ENCODE measurements at places on chromosomes 4 and X.

DNA sequence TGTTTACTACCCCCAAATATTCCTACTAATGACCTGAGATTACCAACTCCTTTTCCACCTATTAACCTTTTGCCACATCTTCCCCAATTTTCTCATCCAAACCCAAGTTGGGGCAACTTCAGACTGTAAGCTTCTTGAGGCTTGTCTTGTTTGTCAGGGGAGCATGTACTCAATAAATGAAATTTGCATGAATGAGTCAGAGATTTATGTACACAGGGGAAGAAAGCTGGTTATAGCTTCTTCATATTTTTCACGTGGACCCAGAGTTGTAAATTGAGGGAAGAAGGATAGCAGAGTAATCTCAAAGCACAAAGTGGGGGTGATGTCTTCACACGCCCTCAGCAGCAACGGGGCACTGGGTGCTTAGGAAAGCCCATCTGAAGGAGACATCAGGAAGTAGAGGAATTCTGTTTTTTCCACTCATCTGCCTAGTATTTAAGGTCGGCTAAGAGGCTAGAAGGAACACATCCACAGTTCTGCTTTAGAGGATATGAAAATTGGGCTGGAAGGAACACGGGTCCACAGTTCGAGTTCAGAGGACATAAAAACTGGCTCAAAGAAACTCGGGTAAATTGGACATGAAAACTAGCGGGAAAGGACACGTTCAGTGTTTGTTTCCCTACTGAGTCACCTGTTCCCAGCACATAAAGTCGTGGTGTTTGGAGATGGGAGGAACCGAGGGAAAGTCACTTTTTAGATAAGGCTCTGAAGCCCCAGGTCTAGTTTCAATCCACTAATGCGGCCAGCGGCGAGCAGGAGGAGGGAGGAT lies 696 bp upstream of the CA5B start:
- DNase-seq = no peak

DNA sequence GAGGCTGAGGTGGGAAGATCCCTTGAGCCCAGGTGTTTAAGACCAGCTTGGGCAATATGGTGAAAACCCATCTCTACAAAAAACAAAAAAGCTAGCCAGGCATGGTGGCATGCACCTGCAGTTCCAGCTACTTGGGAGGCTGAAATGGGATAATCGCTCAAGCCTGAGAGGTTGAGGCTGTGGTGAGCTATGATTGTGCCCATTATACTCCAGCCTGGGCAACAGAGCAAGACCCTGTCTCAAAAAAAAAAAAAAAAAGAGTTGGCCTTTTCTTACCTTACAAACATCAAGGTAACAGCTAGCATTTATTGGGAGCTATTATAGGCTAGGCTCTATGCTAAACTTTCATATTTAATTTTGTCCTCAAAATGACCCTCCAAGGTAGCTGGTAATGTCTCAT lies 43.4 kb downstream of the PTTG2 start:
- no peak for DNase-seq

DNA sequence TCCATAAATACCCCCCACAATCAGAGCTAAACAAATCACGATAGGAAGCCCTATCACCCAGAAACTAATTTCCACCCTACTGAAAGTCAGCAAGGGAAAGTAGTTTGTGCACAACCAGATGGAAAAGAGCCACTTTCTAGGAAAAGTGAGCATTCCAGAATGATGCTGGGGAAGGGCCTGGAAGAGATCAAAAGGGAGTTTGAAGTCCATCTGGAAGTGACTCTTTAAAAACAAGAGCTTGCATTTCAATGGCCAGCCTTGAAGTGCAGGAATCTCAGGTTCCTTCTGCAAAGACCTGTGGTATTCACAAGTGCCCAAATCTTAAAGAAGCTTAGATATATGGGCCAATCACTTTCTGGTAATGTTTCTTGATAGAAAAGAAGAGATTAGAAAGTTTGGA lies 97.0 kb upstream of the LDB2 start:
- DNase-seq = no peak

DNA sequence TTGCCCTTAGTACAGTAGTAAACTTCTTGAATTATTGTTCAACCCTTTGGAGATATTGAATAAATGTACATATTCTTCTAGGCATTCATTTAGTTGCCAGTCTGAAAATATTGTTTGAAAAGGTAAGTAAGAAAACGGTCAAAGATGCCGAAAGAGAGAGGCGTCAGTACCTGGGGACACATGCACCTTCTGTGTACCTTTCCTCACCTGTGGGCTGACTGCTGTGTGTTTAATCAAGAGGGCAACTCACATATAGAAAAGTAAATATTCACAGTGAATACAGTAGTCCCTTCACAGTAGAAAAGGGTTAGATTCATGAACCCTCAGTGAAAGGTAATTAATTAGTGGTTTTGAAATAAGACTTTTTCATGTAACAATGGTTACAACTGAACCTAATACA lies 6.9 kb downstream of the ANXA10 start:
- no peak for DNase-seq

DNA sequence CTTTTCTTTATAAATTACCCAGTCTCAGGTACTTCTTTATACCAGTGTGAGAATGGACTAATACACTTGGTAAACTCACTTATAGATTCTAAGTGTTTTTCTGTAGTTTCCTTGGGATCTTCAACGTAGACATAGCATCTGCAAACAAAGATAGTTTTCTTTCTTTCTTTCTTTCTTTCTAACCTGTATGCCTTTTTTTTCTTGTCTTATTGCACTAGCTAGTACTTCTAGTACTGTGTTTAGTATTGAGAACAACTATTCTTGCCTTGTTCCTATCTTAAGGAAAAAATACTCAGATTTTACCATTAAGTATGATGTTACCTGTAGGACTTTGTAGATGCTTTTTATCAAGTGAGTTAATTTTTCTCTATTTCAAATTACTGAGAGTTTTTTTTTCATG lies 102.2 kb downstream of the EDA start:
- no peak for DNase-seq

- no peak for DNase-seq
Observed at GRCh38 chr4:7768736-7769135, 170.9 kb downstream of the AFAP1 start.

- no peak for DNase-seq
Observed at GRCh38 chrX:150450519-150451177, 87.5 kb downstream of the MAMLD1 start.

DNA sequence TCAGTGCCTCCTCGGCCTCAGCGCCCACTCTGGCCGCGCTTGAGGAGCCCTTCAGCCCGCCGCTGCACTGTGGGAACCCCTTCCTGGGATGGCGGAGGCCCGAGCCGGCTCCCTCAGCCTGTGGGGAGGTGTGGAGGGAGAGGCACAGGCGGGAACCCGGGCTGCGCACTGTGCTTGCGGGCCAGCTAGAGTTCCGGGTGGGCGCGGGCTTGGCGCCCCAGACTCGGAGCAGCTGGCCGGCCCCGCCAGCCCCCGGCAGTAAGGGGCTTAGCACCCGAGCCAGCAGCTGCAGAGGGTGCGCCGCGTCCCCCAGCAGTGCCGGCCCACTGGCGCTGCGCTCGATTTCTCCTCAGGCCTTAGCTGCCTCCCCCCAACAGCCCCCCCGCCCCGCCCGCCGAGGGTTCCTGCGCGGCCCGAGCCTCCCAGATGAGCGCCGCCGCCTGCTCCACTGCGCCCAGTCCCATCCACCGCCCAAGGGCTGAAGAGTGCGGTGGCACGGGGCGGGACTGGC lies 1137.0 kb downstream of the PCDH18 start:
- DNase-seq = no peak

GRCh38 chrX:29541038-29541437 lies 674.3 kb upstream of the MAGEB2 start:
- DNase-seq = no peak

- no peak for DNase-seq
Observed at GRCh38 chr4:69849297-69849696, 10.6 kb downstream of the SULT1E1 start.

GRCh38 chr4:71609167-71609566 lies 174.7 kb downstream of the GC start:
- DNase-seq = no peak

DNA sequence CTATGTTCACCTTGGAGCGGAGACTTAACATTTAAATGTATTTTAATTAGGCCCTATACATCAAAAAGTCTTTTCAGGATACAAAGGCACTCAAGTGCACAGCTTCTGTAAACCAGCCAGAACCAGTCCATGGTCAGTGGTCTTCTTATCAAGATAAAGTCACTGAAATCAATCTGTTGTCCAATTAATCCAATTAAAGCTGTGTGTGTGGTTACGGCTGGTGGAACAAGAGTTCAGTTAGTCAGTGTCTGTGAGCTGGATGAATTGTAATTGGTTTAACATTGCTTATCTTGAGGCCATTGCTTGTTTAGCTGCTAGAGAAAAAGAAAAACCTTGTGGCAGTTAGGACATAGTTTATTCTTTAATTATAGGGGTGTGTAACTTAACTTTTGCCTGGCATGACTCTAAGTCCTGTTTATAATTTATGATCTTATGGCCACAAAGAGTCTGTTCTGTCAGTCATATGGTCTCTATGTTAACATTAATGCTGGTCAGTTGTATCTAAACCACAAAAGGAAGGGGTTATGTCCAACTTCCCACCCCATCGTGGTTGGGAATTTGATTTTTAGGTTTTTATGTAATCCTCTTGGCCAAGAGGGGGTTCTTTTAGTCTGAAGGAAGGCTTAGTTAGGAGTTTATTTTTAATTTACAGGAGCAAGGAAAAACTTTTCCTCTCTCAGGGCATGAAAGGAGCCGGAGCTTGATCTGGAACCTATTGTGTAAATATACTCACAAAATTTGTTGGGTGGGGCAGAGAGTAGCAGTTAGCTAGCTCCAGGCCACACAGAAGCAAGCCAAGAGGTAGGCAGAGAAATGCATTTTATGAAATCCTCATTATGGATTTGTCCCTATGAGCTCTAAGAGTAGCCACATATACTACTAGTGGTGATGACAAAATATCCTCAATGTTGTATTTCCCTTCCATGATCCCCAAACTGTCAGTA lies 665.7 kb upstream of the ACTRT1 start:
- no peak for DNase-seq

DNA sequence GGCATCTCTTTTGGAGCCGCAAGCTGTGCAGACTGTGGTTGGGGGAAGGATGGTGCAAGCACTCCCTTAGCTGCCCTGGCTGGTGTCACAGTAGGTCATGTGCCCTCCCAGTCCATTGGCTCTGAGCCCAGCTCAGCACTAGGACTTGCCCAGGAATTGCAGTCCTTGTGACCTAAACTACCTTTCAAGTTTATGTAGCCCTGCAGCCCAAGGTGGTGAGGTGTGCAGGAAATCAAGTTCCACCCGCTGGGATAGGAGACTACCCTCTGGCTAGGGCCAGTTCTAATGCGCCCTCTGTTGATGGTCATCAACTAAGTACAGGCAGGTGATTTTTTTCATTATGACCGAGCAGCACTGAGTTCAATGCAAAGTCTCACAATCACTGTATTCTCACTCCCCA lies 335.2 kb downstream of the UBE2NL start:
- no peak for DNase-seq

GRCh38 chr4:173208420-173208819 lies 39.8 kb downstream of the GALNT7 start:
- DNase-seq = no peak

DNA sequence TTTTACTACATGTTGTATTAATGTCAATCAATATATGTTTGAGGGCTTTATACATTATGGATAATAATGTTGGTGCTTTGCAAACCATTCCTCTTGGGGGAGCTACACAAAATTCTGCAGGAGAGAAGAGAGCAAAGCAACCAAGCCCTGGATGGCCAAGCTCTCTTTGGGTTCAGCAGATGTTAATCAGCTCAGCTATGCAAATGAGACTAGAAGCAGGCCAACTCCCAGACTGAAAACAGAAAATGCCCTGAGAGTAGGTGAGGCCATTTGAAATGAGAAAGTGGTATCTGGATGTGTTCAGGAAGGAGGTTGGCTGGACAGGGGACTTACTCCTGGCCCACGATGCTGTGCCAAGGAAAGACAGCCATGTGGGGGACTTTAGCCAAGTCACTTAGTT lies 387.0 kb downstream of the BCOR start:
- DNase-seq = no peak

GRCh38 chrX:49910344-49910743 lies 12.1 kb upstream of the CLCN5 start:
- no peak for DNase-seq

GRCh38 chr4:123526511-123526910 lies 129.9 kb downstream of the SPRY1 start:
- DNase-seq = no peak

- DNase-seq = no peak
Observed at GRCh38 chr4:67288964-67289363, 256.3 kb downstream of the CENPC start.

DNA sequence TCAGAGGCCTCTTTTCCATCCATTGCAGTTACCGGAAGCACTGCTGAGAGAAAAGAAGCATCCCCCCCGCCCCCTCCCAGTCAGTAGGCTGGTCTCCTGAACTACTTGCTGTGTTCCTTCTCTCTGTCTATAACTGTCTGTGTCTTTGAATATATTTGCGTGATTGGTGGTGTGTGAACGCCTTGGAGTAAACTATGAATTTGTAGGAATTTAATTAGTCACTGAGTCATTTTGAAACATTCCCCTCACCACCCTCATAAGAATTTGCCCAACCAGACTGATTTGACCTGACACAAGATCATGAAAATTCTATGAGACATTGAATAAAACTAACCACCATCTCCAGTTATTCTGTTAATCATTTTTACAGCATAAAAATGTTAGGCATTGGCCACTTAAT lies 6.7 kb upstream of the NXF3 start:
- no peak for DNase-seq

DNA sequence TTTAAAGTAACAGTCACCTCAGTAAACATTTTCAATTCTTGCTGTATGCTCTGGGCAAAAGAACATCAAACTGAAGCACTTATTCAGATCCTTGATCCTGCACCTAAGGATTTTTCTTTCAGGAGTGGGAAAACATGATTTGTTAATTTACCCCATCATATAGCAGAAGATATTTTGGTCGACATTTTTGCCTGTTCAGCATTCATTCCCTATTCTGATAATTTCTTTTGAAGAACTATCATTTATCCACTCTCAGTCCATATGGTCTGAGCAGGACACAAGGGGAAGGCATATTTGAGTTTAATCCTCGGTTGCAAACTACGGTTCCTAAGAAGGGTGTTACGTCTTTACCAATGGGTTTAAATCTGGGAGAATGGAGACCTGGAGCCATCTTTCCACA lies 1.2 kb upstream of the CLOCK start:
- no peak for DNase-seq

DNA sequence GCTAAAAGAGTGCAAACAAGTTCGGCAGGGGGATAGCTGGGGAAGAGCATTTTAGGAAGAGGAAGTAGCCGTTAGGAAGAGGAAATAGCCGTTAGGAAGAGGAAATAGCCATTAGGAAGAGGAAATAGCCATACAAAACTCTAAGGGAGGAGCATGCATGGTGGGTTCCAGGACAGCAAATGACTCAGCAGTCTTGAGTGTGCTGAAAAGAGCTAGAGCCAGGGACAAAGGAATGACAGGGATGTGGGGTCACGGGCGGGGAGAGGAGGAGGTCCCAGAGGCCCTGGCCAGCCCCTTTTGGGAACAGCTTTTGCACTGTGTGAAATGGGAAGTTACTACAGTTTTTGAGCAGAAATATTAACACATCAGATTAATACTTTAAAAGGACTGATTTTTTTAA lies 882.6 kb downstream of the TRIML1 start:
- peak; percentile 5 for DNase-seq

- no peak for DNase-seq
Observed at GRCh38 chrX:139691493-139691842, 16.5 kb downstream of the MCF2 start.

GRCh38 chr4:86927843-86928395 lies 6.9 kb upstream of the AFF1 start:
- DNase-seq = peak; percentile 95

Measured in GM04503 (cell line).